ENCODE measurements at places on chromosomes 12 and 14. TPM values are rescaled to one million over a fixed set of nuclear protein-coding genes. Genes with fewer than 3 reads are reported as not detected.

GRCh38 chr14:72929316-72930080 is 3.2 kb downstream of the DCAF4 start:
- H3K36me3 ChIP-seq = no peaks in the 10 kb centered on the region
- no peak overlapping the region for H3K27ac ChIP-seq
- H3K4me3 ChIP-seq = no peak overlapping the region
- peaks cover 6% of the 10 kb centered on the region for H3K4me1 ChIP-seq

GRCh38 chr12:20044846-20045245 is 323.5 kb upstream of the PDE3A start:
- no peak overlapping the region for H3K4me3 ChIP-seq
- no peaks in the 10 kb centered on the region for H3K36me3 ChIP-seq
- H3K4me1 ChIP-seq = no peaks in the 10 kb centered on the region

- no peak overlapping the region for H3K4me3 ChIP-seq
- no peaks in the 10 kb centered on the region for H3K4me1 ChIP-seq
- DNase-seq = no peak
- no peaks in the 10 kb centered on the region for H3K27me3 ChIP-seq
- no peak overlapping the region for H3K27ac ChIP-seq
- H3K36me3 ChIP-seq = no peaks in the 10 kb centered on the region
Observed at GRCh38 chr12:123494124-123494851, 36.3 kb downstream of the SNRNP35 start.

The TAS2R10 gene
- total RNA-seq = not detected

DNA sequence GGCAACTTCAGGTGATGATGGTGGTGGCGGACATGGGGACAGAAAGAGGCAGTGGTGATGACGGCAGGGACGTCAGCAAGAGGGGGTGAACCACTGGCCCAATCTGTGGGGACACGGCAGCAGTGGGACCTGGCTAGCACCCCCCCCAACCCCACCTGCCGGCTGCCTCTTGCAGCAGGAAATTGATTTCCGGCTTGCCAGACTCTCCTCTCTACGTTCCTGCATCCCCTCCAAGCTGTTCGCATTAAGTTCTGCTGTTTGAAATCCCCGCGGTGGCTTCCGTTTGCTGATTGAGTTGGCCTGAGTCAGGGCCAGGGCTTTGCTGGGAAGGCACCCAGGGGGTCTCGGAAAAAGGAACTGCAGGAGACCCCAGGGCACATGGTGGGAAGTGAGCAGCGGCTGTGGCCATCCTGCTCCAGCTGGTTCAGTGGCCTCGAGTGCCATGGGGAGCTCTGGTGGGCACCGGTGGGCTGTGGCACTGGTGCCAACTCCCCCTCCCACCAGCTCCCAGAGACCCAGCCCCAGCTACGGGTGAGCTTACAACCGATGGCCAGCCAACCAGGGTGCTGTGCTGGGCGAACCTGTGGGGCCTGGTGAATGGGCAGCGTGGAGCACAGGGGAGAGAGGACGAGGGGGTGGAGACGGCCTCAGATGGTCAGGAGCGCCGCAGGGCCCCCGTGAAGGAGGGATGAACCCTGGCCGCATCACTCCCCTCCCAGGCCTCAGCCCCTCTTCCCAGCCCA is 14.6 kb upstream of the NUDT14 start:
- no peak overlapping the region for H3K27ac ChIP-seq
- H3K36me3 ChIP-seq = no peaks in the 10 kb centered on the region
- peak overlapping the region; percentile 32 for H3K4me3 ChIP-seq
- peaks cover 31% of the 10 kb centered on the region for H3K4me1 ChIP-seq

- no peak for DNase-seq
- no peaks in the 10 kb centered on the region for H3K27me3 ChIP-seq
- H3K36me3 ChIP-seq = peaks cover 21% of the 10 kb centered on the region
Observed at GRCh38 chr12:113299619-113300237, 35.2 kb downstream of the SLC8B1 start.

Measured in T-cell (primary cell).